Left hindlimb (tissue), 1 donor: ENCODE measurements at places on chromosomes 13 and 19.
A peak's percentile ranks its signal among the peaks of the same experiment; 100 is the strongest.

DNA sequence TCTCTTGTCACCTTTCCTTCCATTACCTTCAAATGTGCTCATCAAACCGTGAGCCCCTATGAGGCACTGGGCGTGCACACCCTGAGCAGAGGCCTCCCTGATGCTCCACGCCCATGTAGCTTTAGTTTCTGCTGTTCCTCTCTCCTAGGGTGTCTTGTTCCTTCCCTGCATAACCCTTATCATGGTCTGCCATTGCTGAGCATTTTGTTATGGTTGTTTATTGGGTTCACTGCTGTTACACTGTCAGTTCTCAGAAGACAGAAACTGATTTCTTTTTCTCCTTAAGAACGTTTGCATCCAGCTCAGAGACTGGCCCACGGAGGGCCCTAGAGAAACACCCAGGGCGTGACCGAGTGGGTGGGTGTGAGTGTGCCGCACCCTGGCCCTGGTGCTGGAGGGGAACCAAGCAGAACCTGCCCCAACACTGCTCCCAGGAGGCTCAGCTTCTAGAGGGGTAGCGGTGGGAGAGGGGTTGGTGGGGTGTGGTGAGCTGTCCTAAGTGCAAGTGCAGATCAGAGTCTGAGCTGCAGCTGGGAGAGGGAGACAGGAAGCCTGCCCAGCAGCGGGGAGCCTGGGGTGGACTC, 61.4 kb upstream of the URI1 start:
- no peak for DNase-seq

- no peak for DNase-seq
Measured at GRCh38 chr13:77980592-77980991, 62.0 kb upstream of the EDNRB start.

DNA sequence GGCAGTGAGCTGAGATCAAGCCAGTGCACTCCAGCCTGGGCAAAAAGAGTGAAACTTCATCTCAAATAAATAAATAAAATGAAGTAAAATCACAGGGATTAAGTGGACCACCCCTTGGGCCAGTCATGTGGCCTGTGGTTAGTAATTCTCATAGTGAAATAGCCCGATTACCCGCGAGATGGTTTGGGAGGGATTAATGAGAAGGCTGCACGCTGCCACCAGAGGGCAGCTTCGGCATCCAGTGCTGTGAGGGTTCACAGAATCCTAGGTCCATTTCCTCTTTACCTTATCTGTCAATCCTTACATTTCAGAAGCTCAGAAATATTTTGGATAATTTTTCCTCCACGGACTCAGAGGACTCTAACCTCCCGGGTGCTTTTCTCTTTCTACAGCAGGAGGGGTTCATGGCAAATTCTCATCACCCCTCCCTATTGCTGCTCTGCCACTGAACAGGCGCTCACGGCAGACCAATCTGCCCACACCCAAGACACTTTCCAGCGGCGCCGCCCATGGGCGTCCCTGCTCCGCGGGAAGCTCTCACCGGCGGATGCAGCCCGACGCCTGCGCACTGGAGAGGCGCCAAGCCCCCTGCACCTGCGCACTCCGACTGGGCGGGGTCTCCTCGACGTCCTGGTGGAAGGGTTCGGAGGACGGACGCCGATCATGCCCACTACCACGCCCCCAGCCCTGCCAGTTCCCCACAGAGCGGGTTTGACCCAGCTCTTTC, 11.0 kb downstream of the ZNF835 start:
- DNase-seq: no peak

GRCh38 chr13:67769063-67769986, 539.2 kb upstream of the PCDH9 start:
- DNase-seq: no peak

DNA sequence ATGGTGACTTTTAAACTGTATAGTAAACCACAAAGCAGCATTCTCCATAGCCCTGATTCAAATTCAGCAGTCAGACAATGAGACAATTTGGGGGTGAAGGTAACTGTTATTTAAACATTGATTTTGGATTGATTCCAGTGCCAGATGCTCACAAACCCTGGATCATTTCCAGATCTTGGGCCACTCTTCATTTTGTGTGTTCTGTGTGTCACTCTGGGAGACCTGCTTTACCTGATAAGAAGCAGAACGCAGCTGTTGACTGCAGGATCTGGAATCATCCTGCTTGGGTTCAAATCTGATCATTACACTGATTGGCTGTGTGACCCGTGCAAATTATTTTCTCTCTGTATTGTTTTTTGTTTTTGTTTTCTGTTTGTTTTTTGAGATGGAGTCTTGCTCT, 4.0 kb upstream of the PCDH8 start:
- DNase-seq: no peak

DNA sequence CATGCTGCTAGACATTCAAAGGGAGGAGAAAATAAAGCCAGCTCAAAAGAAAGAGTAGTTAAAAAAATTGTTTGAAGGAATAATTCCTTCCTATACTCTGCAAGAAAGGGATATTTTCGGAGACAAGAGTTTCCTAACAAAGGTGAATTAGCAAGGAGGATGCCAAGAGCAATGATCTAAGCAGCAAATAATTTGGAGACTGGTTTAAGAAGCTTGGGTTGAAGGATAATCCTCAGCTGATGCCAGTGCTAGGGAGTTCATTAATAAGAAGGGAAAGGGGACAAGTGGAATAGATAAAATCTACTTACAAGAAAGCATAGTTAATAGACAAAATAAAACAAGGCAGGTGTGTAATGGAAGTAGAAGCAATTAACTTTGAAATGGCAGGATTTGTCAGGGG, 372.3 kb downstream of the NDFIP2 start:
- no peak for DNase-seq

DNA sequence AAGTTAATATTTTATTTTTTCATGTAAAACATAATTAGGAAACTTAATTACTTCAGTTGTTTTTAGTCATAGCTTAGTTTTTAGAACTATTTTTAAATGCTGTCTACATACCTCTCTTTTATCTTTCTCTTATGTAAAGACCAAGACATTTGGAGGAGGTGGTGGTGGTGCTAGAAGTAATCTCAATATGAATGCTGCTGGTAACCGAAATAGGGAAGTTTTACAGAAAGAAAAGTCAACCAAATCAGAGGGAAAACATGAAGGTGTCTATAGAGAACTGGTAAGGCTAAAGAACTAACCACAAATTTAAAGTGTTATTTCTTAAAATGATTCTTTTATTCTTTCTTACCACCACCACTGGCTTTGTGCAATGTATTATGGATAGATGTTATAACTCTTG, 97.3 kb downstream of the TDRD3 start:
- no peak for DNase-seq

- DNase-seq: no peak
Measured at GRCh38 chr19:33266974-33267484, 35.3 kb downstream of the CEBPA start.

GRCh38 chr13:25739376-25739775, 312.4 kb downstream of the SHISA2 start:
- no peak for DNase-seq

- no peak for DNase-seq
Measured at GRCh38 chr19:17504030-17504429, 7.4 kb upstream of the PGLS start.

DNA sequence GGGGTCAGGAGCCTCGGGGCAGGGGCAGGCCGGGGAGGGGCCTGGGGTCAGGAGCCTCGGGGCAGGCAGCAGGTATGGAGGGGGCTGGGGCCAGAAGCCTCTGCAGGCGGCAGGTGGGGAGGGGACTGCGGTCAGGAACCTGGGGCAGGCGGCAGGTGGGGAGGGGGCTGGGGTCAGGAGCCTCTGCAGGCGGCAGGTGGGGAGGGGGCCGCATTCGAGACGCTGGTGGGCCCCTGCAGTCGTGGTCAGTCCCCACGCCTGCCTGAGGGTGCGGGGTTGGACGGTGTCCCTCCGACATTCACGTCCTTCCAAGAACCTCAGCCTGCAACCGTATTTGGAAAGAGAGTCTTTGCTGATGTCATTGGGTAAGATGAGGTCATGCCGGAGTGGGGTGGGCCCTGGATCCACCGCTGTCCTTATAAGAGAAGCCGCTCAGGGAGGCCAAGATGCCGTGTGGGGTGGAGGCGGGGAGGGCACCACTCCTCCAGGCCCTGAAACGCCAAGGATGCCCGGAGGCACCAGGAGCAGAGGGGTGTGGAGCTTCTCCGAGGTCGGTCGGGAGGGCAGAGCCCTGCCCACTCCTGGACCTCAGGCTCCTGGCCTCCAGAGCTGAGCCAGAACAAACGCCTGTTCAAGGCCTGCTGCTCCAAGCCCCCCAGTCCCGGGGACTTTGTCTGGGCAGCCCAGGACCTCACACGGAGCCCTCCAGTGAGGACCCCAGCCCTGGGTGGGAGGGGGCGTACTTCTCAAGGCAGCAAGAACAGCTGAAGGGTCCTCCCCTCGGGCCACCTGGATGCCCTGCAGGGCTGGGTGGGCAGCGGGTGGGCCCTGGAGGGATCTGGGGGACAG, 30.1 kb downstream of the PIP5K1C start:
- peak; percentile 83 for DNase-seq

- DNase-seq: no peak
Measured at GRCh38 chr13:107803822-107804495, 411.4 kb downstream of the LIG4 start.

DNA sequence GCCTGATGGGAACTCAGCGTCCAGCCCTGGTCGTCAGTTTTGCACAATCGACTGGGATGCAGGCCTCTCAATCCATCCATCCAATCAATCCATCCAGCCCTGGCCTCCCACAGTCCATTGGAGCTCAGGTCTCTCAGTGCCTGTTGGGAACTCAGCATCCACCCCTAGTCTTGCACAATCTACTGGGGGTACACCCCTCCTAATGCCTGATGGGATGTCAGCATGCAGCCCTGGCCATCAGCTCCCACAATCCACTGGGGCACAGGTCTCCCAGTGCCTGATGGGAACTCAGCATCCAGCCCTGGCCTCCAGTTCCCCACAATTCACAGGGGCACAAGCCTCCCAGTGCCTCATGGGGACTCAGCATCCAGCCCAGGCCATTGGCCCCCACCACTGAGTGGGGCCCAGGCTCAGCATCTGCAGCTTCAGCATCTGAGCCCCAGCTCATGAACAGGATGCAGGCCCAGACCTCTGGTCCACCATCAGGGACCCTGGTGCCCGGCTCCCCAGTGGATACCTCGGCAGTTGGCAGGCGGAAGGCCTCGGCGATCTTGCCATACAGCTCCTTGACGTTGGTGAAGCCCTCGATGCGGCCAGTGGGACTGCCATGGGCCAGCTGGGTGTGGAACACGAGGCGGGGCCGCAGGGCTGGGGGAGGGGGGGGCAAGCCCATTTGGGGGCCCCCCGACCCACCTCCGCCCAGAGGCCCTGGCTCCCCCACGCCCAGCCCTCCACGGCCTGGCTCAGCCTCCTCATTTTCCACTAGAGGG, 7.2 kb upstream of the PTGER1 start:
- DNase-seq: peak; percentile 15

DNA sequence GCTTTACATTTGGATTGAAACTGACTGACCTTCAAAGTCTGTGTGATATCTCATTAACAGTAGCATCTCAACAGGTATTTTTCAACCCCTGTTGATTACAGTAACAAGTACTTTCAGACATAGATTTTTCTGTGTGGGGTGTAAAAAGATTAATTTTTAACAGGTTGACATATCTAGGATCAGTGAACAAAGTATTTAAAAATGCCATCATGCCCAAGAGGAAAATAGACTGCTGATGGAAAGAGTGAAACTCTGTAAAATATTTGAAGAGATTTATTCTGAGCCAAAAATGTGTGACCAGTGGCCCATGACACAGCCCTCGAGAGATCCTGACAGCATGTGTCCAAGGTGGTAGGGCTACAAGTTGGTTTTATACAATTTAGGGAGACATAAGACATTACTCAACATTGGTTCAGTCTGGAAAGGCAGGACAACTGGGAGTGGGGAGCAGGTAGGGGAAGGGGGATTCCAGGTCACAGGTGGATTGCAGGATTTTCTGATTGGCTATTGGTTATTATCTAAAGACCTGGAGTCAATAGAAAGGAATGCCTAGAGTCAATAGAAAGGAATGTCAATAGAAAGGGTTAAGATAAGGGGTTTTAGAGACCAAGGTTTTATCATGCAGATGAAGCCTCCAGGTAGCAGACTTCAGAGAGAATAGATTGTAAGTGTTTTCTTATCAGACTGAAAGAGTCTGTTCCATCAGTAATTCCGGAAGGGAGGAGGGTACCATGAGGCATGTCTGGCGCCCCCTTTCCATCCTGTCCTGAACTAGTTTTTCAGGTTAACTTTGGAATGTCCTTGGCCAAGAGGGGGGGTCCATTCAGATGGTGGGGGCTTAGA, 29.1 kb downstream of the TNFRSF19 start:
- no peak for DNase-seq

DNA sequence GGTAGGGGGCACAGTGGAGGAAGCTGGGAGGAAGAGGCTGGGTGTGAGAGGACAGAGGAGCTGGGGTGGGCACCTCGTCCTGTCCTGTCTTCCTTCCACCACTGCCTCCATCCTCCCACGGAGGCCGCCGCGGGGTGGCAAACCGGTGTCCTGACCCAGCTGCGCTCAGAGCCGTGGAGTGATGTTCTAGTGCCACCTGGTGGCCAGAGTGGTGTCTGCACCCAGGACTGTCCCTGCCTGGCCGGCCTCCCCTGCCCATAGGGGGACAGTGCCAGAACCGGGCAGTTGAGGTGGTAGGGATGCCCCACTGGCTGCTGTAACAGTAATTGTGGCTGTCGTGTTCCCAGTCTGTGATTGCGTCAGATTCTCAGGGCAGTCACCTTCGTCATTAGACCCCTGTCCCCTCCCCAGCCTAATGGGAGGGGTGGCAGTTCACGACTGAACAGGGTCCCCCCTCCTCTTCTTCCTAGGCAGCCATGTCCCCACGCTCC, 11.1 kb upstream of the ARRDC2 start:
- peak; percentile 87 for DNase-seq

GRCh38 chr13:33289966-33290365, 4.4 kb upstream of the STARD13 start:
- DNase-seq: no peak

GRCh38 chr19:15562861-15563260, 52.2 kb upstream of the CYP4F8 start:
- no peak for DNase-seq

DNA sequence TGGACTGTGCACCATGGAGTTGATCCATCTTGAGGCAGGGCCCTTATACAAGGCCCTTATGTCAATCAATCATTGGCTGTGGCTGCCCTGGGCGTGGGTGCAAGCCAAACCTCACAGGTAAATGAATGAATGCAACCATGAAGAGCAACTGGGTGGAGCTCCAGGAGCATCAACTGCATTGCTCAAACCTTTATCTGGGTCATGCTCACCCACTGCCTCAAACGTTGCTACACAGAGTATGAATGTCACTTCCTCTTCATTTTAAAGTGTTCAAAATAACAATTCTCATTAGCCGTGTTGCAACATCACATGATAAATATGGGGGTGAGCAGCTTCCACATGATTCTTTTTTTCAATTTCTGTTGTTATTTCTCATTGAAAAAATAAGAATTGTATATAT, 6.4 kb upstream of the ZNF333 start:
- no peak for DNase-seq

- DNase-seq: no peak
Measured at GRCh38 chr13:32407854-32408253, 20.1 kb downstream of the N4BP2L1 start.

GRCh38 chr13:113460064-113460555, 6.8 kb upstream of the ADPRHL1 start:
- no peak for DNase-seq

- no peak for DNase-seq
Measured at GRCh38 chr19:9431475-9431874, 3.9 kb downstream of the ZNF266 start.
